GM23248 (cell line): ENCODE measurements at places on chromosomes 7 and 10.

GRCh38 chr10:114767986-114768821, 53.4 kb upstream of the FHIP2A start:
- DNase-seq, result peak; percentile 37

DNA sequence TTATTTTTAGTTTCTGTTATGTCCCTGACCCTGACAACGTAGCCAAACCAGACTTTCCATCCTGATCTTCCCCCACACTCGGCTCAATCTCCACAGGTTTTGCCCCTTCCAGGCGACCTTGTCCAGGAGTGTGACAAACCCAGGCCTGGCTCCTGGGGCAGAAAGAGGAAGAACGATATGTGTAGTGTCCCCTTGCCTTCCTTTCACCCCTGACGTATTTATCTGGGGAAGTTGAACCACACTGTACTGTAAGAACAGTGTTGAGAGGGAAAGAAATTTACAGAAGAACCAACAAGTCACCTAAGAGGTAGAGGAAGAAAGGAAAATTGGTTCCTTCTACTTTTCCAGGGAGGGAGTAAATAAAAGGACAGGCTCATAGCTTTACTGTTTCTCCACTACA, 158.0 kb downstream of the VTI1A start:
- no peak for DNase-seq

DNA sequence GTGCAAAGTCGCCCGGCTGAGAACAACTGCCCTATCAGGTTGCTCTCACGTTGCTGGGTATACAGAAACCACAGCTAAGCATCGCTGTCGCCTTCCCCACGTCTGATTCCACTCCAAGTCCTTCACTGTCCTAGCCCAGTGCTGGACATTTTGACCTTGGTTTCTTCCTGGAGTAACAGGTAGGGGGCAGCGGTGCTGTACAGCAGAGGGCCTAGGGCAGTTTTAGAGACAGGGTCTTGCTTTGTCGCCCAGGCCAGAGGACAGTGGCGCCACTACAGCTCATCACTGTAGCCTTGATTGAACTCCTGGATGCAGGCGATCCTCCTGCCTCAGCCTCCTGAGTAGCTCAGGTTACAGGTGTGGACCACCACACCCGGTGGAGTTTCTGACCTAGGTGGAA, 2.6 kb downstream of the CLDN15 start:
- DNase-seq, result peak; percentile 23

- no peak for DNase-seq
Observed at GRCh38 chr10:89280508-89280907, 21.3 kb upstream of the IFIT2 start.

DNA sequence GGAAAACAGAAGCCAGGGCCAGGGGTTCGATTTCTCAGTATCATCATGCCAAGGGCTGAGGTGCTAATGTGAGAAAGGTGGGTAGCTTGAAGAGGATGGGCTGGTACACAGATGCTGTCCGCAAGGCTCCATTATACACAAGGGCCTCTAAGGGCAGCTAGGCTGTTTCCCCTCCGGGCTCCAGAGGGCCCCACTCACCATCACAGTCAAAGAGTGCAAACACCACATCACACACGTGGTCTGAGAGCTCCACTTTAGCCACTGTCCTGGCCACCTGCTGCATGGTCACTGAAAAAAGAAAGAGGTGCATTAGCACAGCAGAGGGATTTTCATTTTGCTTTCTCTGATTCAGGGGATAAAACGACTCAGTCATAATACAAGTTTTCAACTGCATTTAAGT, 20.9 kb upstream of the DNAJB12 start:
- DNase-seq, result no peak

DNA sequence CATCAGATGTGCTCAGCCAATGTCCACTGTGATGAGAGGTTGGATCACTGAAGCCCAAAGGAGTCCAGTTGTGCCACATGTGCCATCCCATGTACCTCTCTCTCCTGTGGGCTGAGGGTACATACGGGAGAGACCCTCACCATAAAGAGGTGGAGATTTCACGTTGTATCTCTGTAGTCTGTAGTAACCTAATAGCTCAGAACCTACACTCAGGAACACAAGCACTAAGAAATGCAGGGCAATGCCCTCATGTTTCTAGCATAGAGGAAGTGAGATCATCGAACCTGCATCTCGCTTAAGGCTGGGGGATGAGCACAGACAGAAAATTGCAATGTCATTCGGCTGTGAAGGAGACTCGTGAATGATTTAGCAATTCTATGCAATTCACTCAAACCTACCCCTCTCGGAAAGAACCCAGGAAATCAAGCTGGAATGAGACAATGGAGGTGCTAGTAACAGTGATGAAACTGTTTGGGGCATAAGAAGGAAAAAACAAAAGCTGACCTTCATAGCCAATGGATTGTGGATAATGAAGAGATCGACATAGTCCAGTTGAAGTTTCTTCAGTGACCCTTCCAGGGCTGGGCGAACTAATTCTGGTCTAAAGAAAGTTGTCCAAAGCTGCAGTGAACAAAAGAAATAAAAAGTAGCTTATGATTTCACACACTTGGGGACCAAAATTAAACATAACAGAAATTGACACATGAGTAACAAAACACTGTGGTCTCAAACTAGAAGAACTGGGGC, 80.3 kb upstream of the UCN3 start:
- DNase-seq, result peak; percentile 79

GRCh38 chr7:81956520-81956919, 186.7 kb upstream of the HGF start:
- DNase-seq, result peak; percentile 50

GRCh38 chr10:24866604-24867583, 85.5 kb downstream of the PRTFDC1 start:
- DNase-seq, result peak; percentile 92

GRCh38 chr10:28367413-28367812, 64.5 kb upstream of the MPP7 start:
- DNase-seq, result no peak

DNA sequence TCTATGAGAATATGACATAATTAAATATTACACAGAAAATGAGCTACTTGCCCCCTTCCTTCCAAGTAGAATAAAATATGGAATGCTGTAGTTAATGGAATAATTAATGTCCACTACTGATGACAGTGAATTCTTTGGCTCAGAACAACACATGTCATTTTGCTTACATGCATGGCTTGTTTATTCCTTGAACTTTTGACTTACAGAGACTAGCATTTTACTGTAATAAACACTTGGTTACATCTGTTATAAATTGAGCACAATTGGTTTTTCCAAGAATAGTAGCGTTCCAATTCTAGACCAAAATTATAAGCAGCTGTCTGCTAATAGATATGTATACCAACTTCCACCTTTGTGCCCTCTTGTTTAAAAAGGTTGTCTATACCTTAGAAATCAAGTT, 286.7 kb downstream of the OTUD1 start:
- DNase-seq, result no peak
